ENCODE measurements at places on chromosomes 16 and 17.

DNA sequence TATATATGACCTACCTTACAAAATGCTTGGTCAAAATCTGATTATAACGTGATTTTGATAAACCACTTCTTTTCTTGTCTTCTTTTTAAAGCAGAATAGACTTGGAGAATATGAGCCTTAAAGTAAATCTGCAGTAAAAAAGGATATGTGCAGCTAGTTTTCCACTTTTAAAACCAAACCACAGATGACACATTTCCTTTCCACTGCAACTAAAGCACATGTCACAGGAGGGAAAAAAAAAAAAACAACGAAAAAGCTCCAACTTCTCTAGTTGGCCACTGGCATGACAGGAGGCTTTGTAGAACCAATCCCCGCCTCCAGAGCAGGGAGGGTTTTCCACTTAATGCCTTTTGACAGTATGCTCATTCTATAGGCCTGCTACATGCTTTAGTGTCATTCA, at the start of gene EVI2A:
Gene EVI2A (minus strand): TSS at position 142 of the 400 bp plus-strand sequence. CDS start 2,609 bp downstream, outside the sequence.
- peak; percentile 43 for DNase-seq

GRCh38 chr16:77322757-77323156, 112.1 kb downstream of the ADAMTS18 start:
- no peak for DNase-seq

GRCh38 chr17:27848931-27849330, 44.2 kb downstream of the LYRM9 start:
- DNase-seq = no peak

DNA sequence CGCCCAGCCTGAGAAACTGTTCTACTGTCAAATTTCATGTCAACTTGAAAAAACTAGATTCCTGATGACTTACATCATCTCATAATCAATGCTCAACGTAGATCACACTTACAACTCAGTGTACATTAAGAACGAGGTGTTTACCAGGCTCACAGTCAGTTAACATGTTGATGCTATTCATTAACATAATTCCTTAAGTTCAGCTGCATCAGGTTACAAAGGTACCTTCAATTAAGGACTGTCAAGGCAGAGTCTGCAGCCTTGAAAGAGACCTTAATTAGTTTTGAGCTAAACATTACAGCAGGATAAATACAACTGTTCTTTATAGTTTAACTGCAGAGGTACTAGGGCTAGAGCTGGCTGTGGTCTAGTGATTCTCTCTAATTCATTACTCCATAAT, 1.9 kb downstream of the GNA13 start:
- no peak for DNase-seq

DNA sequence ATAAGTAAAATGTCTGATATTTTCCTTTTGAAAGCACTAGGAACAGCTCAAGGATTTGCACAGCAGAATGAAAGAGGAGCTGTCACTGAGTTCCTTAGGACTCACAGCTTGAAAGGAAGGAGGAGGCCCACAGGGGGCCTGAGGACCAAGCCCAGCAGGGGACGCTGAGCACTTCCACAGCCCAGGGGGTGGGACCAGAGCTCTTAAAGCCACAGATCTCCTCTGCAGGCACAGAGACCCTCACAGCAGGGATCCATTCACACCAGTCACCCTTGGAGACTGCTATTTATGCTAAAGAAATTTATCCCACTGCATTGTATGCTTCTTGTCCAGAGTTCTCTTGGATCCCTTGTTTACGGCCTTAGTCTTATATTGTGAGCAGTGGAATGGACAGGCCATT, 253.3 kb downstream of the STX8 start:
- no peak for DNase-seq

GRCh38 chr17:27345141-27345904, 51.4 kb downstream of the WSB1 start:
- no peak for DNase-seq

DNA sequence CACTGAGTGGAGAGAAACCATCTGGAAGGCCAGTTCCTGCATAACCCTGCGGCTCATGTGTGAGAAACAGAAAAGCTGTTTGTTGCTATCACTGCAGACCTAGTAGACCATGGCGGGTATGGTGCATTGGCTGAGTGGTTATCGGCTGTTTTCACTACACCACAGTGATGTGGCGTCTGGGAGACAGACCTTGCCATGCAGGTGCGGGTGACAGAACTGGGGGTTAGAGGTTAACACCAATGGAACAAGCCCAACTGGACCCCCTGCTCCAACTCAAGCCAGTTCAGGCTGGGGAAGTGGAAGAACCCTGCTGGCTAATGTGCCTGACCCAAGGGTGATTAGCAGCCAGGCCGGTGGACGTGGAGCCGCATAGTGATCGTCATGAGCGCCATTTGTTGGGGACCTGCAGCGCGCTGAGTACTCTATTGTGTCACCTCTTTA, 91.9 kb downstream of the IRF8 start:
- no peak for DNase-seq

DNA sequence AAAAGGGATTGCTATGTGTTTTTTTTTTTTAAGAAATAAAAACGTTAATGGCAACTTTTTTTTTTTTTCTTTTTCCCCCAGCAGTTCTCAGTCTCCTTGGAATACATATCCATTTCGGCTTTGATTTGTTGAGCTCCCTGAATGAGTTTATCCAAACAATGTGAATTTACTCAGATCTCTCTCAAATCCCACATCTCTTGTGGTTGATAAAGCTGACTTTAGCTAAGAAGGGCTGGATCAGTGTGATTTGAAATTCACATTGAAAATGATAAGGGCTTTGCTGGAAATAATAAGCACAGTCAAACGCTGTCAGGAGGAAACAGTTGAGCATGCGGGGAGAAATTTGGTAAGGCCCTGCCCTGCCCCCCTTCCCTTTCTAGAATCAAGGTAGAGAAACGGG, 74.1 kb upstream of the IRX3 start:
- no peak for DNase-seq

DNA sequence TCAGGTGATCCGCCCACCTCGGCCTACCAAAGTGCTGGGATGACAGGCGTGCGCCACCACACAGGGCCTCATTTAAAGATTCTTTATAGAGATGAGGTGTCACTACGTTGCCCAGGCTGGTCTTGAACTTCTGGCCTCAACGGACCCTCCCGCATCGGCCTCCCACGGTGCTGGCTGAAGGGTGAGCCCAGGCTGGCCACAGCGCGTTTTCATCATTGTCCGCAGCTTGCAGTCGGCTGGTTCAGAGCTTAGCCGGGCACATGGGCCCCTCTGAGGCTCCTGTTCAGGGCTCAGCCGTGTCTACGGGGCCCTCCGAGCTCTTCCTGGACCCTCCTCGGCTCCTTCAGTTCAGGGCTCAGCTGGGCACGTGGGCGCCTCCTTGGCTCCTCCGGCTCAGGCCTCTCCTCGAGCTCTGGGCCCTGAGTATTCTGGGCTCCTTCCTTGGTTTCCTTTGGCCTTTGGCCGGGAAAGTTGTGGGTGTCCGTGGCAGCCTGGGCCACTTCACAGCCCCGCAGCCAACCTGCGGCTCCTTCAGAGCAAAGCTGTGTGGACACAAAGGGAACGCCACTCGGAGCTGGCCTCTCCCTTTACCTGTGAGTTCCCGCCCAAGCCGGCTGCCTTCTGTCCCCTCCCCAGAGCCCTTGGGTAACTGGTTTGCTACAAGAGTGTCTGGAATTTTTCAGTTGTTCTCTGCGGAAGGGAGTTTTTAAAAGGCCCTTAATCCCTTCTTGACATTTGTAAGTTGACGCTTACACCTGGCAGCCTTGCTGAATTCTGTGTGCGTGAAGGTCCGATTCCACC, 1.2 kb upstream of the MSLN start:
- DNase-seq = no peak

- DNase-seq = no peak
Observed at GRCh38 chr16:49049191-49049590, 232.4 kb downstream of the CBLN1 start.

DNA sequence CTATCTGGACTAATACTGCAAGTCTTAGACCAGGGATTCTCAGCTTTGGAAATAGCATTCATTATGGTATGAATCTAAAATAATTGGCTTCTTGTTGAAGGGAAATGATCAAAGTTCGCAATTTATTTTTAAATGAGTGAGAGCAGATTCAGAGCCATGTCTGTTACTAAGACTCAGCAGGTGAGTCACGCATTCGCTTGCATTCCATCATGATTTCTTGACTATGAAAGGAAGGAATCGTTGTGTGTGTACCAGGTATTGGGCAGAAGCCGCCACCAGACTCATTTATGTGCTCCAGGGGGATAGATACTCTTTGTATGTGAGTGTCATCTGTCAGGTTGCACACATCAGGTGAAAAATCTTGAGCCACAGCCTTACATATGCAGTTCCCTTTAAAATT, 10.8 kb downstream of the GSG1L2 start:
- no peak for DNase-seq

- DNase-seq = no peak
Observed at GRCh38 chr16:63361032-63361624, 1324.9 kb upstream of the CDH8 start.

GRCh38 chr16:25155553-25156460, 44.3 kb downstream of the LCMT1 start:
- peak; percentile 24 for DNase-seq

DNA sequence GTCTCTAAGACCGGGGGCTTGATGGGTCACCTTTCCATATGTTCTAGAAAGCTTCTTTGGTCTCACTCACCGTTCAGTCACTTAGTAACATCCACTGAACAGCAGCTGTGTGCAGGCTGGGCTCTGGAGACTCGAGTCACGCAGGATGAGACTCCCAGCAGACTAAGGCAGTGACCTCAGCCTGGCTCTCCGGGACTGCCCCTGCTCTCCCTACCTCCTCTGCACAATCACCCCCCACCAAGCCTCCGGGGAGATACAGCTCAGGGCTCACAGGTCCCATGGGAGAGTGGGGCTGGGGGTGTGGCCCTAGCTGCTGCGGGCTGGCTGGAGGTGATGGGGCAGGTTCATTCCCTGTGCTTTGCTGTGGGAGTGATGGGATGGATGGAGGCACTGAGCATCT, 14.1 kb downstream of the FLYWCH2 start:
- no peak for DNase-seq

DNA sequence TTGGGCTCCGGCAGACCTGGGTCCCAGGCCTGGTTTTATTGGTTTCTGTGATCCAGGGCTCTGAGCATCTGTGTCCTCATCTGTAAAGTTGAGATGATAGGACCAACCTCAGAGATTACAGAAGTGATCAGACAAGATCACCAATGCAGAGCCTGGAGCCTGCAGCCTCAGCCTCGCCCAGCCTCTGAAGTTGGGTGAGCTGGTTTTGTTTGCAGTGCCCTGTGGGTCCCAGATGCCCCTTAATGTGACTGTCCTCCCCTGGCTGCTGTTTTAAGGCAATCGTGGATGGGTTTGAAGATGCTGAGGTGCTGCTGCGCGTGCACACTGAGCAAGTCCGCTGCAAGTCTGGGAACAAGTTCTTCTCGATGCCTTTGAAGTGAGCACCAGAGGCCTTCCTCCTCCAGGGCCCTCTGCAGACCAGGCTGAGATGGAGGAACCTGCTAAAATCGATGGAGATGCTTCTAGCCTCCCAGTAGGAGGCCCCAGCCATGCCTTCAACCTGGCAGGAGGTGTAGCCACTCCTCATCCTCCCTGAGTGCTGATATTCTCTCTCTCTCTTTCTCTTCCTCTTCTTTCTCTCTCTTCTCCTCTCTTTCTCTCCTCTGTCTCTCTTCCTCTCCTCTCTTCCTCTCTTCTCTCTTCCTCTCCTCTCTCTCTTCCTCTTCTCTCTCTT, 5.6 kb upstream of the MMP15 start:
- DNase-seq = no peak

- DNase-seq = no peak
Observed at GRCh38 chr17:40451420-40451819, 8.2 kb downstream of the IGFBP4 start.

DNA sequence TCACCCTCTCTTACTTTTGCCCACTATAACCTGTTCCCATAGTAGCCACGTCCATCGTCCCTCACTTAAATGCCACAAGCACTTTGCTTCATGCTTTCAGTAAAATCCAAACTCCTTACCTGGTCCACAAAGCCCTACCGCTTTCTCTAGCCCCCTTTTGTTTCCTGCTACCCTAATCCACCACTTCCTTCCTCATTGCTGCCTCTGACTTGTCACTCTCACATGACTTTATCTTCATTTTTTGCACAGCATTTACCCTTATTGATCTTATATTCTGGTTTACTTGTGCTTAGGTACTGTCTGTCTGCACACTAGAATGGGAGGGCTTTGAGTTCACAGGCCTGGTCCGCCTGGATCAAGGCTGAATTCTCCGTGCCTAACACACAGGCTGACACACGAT, 340.0 kb downstream of the XYLT1 start:
- DNase-seq = no peak

GRCh38 chr17:19769946-19770652, 22.0 kb upstream of the ALDH3A1 start:
- DNase-seq = no peak

DNA sequence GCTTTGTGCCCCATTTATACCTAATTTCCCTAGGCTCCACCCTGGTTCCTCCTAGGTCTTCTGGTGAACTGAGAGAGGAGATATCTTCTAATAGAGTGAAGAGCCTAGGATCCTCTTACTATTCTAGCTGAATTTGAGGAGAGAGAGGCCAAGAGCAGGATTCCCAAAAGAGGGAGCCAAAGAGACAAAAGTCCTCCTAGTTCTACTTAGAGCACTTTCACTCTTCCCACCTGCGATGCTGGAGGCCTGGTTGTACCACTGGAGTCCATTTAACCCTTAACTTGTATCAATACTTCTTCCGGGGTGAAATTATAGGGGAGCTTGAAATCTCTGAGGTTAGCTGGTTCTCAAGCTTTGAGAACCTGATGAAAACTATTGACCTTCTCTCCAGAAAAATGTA, 3.4 kb upstream of the SSH2 start:
- no peak for DNase-seq

GRCh38 chr17:40491486-40491885, 9.9 kb downstream of the TNS4 start:
- no peak for DNase-seq

GRCh38 chr17:57986841-57987580, 1.0 kb downstream of the VEZF1 start:
- DNase-seq = no peak

- no peak for DNase-seq
Observed at GRCh38 chr16:87784812-87785211, 19.0 kb upstream of the KLHDC4 start.

DNA sequence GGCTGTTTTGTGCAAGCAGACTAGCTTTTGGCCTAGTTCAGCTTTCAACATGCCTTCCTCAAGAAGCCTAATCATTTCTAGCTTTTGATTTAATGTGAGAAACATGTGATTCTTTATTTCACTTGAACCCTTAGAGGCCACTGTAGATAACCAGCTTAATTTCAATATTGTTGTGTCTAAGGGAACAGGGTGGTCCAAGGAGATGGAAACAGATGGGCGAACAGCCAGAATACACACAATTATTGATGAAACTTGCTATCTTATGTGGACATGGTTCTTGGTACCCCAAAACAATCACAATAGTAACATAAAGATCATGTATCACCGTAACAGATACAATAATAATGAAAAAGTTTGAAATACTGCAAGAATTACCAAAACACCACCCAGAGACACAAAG, 4.8 kb downstream of the NPRL3 start:
- no peak for DNase-seq

- DNase-seq = no peak
Observed at GRCh38 chr17:29909236-29910003, 20.6 kb downstream of the SSH2 start.

DNA sequence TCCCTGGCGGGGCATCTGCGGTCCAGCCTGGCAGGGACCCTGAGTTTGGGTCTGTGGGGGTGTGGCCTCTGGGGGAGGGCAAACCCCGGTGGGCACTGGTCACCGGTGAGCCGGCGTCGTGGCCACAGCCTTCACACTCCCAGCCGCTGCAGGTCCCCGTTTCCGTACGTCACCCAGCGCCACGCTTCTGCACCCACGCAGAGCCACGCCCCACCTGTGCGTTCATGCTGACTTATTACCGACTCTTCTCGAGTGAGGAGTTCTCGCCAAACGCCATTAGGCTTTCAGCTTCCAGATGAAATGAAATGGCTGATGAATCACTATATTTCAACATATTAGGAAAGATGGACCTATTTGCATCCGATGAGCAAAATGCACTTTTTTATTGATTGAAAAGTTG, 8.8 kb upstream of the SSTR5 start:
- no peak for DNase-seq

Data from stimulated activated CD8-positive, alpha-beta memory T cell treated with anti-CD3 and anti-CD28 coated beads, Interleukin-2, amount 100 ng/mL, for 48 hours (primary cell).